Iris pigment epithelial cell (primary cell): ENCODE measurements at places on chromosomes 12 and 14.

- DNase-seq = peak; percentile 87
These were observed 28.9 kb downstream of the ANO6 start for GRCh38 chr12:45244561-45245343.

- peak; percentile 99 for DNase-seq
These were observed 9.0 kb downstream of the ARHGDIB start for GRCh38 chr12:14952299-14952921.

- no peak for DNase-seq
These were observed 14.1 kb downstream of the CORO1C start for GRCh38 chr12:108717243-108717642.

DNA sequence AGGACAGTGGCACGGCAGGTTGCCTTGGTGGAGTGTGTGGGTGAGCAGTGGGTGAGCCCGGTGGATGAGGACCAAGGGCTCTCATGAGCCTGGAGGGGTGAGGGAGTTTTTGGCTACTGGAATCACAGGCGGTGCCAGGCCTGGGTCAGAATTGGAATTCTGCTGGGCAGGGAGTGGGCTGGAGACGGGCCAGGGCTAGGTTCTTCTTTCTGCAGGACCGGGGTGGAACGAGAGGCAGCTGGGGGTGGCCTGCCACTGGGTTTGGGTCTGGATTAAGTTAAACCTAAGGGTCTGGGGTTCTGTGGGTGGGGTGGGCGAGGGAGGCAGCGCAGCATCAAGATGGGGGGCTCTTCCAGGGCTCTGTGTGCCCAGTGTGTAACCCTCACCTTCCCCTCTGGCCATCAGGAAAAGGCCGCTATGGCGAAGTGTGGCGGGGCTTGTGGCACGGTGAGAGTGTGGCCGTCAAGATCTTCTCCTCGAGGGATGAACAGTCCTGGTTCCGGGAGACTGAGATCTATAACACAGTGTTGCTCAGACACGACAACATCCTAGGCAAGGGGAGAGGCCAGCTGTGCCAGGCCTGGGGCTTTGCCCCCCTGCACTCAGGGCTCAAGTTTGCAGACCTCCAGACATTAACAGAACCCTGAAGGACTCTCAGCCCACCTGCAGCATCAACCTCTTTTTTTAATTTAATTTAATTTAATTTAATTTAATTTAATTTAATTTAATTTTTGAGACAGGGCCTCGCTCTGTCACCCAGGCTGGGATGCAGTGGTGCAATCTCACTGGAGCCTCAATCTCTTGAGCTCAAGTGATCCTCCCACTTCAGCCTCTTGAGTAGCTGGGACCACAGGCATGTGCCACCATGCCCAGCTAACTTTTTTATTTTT, 7.0 kb downstream of the ACVRL1 start:
- no peak for DNase-seq

- DNase-seq = no peak
These were observed 207.6 kb downstream of the BCL11B start for GRCh38 chr14:99064262-99064954.
